ENCODE measurements at places on chromosomes 6 and 20.

- DNase-seq: no peak
These were observed 142.1 kb upstream of the SHLD1 start for GRCh38 chr20:5608104-5608441.

- DNase-seq: no peak
These were observed 33.3 kb upstream of the EZR start for GRCh38 chr6:158852312-158853071.

DNA sequence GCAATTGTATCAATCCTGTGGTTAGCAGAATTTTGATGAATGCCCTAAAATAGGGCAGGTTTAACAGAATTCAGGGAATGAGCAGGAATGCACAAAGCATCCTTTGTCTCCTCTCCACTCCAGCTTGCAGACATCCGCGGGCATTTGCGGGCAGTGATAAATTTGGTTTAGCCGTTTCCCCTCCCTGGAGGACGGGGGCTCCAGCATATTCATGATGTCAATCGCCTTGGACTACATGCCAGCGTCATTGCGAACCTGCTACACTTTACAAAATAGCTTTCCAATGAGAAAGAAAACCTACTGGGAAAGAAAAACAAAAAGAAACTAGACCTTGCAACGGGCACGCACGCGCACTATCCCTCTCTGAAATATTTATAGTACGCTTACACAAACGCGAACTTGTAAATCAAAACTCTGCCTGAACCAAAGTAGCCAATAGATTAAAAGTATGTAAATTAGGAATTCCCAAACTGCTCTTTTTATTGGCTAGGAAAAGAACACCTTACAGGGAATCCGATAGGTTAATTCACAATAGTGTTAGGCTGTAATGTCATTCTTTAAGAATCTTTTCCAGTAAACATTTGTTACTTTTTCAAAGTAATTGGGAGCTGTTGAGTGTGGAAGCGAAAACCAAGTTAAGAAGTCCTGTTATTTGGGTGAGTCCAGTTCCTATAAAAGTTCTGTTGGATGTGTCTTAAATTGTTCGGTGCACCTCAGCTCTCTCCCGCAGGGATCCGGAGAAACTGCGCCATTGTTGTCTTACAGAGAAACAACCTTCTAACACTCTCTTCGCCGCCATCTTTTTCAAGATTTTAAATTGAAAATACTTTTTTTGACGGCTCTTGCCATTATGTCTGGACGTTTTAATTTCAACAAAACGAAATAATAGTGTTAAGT, 136.7 kb downstream of the HFE start:
- DNase-seq: peak; percentile 76

DNA sequence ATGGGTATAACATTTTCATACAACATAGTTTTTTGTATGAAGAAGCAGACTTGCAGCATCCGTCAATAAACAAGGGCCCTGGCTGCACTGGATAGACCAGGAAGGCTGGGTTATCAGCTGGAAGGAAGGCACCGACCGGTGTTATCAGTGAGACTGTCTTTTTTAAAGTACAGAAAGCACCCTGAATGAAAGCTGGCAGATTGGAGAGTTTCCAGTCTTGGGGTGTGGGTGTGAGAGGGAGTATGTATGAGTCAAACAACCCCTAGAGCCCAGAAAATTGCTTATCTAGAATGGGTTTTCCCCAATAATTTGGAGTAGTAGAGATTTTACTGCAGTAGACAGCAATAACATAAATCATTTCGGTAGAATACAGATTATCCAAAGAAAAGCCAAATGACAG, 42.4 kb downstream of the TXLNB start:
- DNase-seq: no peak

- DNase-seq: no peak
These were observed 100.0 kb downstream of the OR2B2 start for GRCh38 chr6:27812078-27812804.

DNA sequence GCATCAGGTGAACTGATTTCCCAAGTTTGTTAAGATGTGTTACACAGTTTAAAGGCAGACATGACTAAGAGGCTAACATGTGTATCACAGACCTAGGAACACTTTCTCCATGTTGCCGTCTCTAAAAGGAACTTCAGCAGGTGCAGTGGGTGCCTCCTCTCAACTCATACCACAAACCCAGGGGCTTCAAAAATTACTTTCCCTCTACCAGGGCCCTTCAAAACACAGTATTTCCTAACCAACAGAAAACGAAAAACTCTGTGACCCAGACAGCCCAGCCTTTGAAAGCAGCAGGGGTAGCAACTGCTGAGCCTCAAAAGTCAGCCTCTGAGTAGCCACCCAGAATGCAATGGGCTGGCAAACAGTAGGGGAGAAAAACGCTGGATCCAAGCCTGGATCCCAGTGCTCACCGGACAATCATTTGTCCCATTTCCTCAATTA, 28.5 kb downstream of the B4GALT5 start:
- DNase-seq: no peak

DNA sequence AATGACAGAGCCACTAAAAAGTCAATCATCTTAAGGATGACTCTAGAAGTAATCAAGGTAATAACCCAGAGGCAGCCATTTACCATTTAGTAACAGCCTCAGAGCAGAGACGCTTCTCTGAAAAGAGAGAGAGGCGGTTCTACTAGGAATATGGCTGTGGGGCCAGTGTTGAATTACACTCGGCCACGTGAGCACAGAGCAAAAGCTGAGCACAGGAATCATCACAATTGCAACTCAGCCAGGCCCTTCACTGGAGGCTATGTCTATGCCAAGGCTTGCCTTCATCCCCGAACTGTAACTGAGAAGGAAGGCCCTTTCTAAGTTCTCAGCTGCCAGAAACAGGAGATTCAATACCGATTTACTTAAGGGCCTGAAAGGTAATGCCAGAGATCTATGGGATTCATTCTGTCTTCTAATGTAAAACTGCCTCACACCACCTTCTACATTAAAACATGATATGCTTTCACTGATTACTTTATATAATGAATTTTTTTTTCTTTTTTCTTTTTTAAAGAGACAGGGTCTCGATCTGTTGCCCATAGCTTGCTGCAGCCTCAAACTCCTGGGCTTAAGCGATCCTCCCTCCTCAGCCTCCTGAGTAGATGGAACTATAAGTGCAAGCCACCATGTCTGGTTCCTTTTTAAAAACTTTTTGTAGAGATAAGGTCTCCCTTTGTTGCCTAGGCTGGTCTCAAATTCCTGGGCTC, 67.6 kb downstream of the NUDT3 start:
- no peak for DNase-seq

DNA sequence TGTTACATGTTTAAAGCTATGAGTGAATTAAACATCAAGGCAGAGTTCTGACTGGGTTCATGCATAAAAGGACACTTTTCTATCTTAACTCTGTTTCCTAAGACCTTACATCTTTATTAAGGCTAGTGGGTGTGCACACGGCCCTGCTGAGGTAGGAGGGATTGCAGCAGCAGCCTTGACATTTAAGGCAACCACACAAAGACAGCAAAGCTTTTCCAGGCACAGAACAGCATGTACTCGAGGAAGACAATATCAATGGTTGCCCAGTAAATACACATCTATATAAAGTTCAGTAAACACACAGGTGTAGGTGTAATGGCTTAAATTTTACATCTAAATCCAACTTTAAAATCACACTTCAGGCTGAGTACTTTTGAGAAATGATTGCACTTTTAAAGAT, 79.8 kb upstream of the LOC128125822 start:
- no peak for DNase-seq

- no peak for DNase-seq
These were observed 843 bp downstream of the FBXO9 start for GRCh38 chr6:53066077-53066417.

DNA sequence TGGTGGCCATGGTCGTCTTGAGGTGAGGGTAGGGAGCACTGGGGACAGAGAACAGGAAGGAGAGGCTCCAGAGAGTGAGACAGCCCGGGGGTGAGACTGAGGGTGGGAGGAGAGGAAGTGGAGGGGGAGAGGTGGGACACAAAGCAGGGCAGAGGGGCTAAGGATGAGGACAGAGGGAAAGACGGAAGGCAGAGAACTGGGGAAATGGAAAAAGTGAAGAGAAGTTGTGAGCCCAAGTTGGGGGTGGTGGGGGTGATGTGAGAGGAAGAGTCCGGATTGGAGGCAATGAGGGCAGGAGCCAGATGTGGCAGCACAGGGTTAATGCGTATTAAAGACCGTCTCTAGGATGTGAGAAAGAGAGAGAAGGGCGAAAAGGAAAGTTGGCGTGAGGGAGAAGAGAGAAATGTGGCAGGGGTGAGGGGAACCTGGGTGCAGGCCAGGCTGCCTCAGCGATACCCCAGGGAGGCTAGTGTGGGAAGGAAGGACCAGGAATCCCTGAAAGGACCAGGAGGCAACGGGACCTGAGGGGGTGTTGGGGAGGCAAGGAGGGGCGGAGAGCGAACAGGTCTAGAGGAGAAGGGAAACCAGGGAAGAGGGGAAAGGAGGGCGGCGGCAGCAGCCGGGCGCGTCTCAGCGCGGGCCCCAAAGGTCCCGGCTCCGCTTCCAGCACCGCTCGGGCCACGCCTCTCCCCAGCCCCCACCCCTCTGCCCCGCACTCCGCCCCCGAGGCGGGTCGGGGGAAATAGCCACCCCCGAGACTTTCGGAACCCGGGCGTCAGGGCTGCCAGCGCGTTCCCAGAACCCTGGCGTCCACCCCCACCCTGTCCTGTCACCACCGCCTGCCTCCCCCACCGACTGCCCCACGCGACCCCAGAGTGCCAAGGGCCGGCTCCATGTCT, at the start of gene PPP1R18:
Gene PPP1R18, minus strand, starts transcription at position 637 of the 899 bp plus-strand sequence. Its CDS starts 627 bp downstream, at position 10.
- DNase-seq: peak; percentile 71

GRCh38 chr6:151862461-151862860, 55.0 kb downstream of the ESR1 start:
- no peak for DNase-seq

DNA sequence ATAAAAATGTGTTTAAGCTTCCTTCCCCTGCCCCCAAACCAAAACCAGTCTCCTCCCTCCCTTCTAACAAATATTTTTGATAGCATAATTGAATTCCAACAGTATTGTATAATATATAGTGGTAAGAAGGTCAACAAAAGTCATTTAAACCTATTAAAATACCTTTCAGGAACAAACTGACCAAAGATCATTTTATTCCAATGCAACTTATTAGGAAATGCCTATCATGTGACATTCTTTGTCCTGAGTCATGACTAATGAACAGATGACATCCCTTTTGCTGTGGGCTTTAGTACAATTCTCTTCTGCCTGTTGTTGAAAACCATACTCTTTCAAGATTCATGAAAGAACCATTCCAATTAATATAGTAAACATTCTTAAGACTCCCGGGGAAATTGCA, 51.5 kb upstream of the TRAF3IP2 start:
- no peak for DNase-seq

GRCh38 chr6:113122060-113122459, 735.1 kb upstream of the MARCKS start:
- no peak for DNase-seq

DNA sequence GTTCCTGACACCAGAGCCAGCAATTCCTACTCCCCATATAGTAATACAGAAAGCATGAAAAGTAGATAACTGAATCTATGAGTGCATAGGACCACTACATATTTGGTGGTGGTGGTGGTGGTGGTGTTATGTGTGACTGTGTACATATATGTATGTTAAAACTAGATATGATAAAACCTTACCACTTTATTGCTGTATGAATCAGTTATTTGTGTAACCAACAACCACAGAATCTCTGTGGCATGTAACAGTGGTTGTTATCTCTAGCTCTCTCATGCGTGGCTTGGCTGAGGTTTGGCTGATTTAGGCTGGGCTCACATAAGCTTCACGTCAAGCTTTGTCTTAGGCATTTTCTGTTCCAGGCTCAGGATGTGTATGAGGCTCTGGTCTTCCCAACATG, 55.7 kb downstream of the PLCB1 start:
- no peak for DNase-seq

DNA sequence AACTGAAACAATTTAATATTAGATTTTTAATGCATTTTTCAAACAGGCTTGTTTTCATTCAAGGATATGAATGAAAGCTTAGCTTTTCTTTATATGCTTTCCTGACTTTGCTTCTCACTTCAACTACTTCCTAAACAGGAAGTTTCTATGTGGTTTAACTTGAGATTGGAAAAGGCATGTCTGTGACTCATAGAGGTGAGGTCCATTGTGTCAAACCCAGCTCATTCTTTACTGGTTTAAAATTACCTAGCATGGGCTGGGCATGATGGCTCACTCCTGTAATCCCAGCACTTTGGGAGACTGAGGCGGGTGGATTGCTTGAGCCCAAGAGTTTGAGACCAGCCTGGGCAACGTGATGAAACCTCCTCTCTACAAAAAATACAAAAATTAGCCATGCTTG, 34.4 kb downstream of the EFHC1 start:
- DNase-seq: no peak

- no peak for DNase-seq
These were observed 172.8 kb upstream of the PROKR2 start for GRCh38 chr20:5489601-5490000.

GRCh38 chr6:122665929-122666328, 55.7 kb downstream of the PKIB start:
- no peak for DNase-seq

GRCh38 chr20:57660181-57660921, 40.1 kb upstream of the ZBP1 start:
- no peak for DNase-seq

- no peak for DNase-seq
These were observed 24.2 kb upstream of the ENPP4 start for GRCh38 chr6:46105568-46105967.

GRCh38 chr6:3403238-3404173, 53.3 kb downstream of the SLC22A23 start:
- no peak for DNase-seq

DNA sequence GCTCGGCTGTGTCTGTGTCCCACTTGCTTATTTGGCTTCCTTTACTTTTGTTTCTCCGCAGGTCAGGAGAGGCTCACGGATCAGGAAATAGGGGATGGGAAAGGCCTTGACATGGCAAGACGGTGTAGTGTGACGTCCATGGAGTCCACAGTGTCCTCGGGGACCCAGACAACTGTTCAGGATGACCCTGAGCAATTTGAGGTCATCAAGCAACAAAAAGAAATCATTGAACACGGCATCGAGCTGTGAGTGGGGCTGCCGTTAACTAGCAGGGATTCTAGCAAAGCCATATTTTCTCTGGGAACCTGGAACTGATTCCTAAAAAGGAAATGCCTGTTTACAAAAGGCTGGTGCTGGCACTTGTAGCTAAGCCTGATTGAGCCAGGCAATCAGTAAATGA, 54.4 kb downstream of the ARFGEF2 start:
- DNase-seq: no peak

DNA sequence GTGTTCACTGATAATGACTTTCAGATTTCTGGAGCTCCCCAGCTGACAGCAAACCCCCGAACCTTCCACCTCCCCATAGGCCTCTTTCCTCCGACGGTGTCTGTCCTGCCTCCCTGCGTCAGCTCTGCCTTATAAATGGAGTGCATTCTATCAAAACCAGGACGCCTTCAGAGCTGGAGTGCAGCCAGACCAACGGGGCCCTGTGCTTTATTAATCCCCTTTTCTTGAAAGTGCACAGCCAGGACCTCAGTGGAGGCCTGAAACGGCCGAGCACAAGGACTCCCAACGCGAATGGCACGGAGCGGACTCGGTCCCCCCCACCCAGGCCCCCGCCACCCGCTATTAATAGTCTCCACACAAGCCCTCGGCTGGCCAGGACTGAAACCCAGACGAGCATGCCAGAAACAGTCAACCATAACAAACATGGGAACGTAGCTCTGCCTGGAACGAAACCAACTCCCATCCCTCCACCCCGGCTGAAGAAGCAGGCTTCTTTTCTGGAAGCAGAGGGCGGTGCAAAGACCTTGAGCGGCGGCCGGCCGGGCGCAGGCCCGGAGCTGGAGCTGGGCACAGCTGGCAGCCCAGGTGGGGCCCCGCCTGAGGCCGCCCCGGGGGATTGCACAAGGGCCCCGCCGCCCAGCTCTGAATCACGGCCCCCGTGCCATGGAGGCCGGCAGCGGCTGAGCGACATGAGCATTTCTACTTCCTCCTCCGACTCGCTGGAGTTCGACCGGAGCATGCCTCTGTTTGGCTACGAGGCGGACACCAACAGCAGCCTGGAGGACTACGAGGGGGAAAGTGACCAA, 42.3 kb upstream of the NAA20 start:
- DNase-seq: no peak
